Progenitor cell of endocrine pancreas (in vitro differentiated cells): ENCODE measurements at places on chromosomes 6 and 20. TPM values are rescaled to one million over a fixed set of nuclear protein-coding genes. Genes with fewer than 3 reads are reported as not detected.

- DNase-seq = no peak
Measured at GRCh38 chr20:7308163-7308562, 540.7 kb downstream of the BMP2 start.

DNA sequence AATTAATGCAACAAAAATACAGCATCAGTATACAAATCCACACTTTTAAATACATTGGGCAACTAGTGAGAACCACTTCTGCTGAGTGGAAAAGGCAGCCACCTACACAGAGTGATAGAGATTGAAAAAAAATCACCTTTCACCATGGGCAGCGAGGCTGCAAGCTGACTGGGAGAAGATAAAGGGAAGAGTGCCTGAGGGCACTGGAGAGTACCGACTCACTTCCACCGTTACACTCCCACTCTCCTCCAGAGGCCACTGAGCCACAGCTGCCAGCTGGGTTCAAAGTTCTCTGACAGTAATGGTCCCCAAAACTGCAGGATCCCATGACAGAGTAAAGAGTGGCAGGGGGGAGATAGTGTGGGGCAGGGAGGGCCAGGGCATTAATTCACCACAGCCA is 24.1 kb downstream of the PXT1 start:
- no peak for DNase-seq

- DNase-seq = no peak
Measured at GRCh38 chr6:111774346-111774703, 98.9 kb downstream of the FYN start.

ALDH5A1 gene
- total RNA-seq = 14.5 and 14.6 TPM in 2 replicates
